Hindlimb muscle (tissue), 1 donor: ENCODE measurements at places on chromosomes 12 and 14. TPM values are rescaled to one million over a fixed set of nuclear protein-coding genes. Genes with fewer than 3 reads are reported as not detected.

The TTC9 gene
- polyA plus RNA-seq: 8.1 TPM

The MSI1 gene
- 6.4 TPM for polyA plus RNA-seq

The HNRNPA1 gene
- polyA plus RNA-seq: 1,619 TPM

The OSBPL8 gene
- 23.9 TPM for polyA plus RNA-seq

The CMA1 gene
- not detected for polyA plus RNA-seq
